ENCODE measurements at places on chromosomes 4 and X.

DNA sequence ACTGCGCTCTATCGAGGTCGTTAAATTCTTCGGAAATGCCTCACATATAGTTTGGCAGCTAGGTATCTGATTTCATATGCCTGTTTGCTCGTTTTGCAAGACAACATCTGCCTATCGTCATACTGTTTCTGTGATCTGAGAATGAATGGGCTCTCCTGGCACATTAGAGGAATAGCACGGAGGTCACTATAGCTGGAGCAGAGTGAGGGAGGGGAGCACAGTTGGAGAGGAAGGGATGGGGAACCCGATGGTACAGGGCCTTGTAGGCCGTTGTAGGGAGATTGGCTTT is 552 bp downstream of the IKBKG start:
- no peak for DNase-seq

DNA sequence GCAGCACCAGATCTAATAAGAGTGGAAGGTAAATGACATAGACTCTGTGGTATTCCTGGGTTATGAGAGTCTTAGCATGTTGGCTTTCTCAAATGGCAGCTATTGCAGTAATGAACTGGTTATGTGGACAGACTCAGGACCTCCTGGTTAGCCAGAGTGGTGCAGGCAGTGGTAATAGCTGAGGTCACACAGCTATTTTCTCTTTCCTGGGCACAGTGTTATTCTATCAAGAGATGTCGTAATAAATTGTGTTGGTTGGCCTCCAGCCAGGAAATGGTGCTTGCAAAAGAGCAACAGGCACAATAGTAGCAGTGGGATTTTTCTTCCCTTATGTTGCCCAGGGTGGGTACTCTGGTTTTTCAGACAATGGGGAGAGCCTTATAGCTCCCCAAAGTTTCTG is 279.2 kb upstream of the FGF16 start:
- no peak for DNase-seq

DNA sequence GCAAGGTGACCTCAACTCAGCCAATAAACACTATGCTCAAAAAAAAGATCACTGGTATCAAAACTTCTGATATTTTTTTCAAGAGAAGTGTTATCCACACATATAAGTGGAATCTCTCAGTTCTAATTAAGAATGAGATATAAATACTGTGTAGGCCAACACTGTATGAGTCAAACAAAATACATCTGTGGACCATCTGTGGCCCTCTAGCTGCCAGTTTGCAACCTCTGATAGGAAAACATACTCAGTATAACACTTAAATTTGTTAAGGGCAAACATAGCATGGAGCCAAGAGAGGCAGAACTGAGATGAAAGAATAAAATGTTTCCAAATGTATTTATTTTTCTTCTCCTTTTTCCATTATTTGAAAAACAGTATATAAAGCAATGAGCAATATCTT is 377.3 kb downstream of the ARAP2 start:
- DNase-seq: no peak

DNA sequence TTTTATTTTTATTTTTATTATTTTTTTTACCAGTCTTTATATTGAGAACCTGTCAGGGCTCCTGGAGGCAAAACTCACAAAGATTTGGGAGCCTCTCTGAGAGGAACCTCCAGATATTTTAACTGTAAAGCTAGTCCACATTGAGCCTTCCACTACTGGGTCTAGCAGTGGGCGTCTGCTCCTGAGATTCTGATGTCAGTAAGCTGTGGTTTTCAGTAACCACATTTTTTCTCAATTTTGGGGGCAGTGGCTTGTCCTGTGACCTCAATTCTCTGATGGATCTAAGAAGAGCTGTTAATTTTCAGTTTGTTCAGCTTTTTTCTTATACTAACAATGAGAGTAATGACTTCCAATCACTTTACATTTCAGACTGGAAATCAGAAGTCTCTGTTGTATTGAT is 23.6 kb upstream of the GPRASP1 start:
- no peak for DNase-seq

GRCh38 chr4:37246891-37247290 is 2.3 kb downstream of the NWD2 start:
- DNase-seq: no peak

- peak; percentile 57 for DNase-seq
Observed at GRCh38 chr4:107721436-107722100, 1.5 kb upstream of the PAPSS1 start.

GRCh38 chrX:110146521-110146920 is 143.6 kb downstream of the TMEM164 start:
- DNase-seq: peak; percentile 43

DNA sequence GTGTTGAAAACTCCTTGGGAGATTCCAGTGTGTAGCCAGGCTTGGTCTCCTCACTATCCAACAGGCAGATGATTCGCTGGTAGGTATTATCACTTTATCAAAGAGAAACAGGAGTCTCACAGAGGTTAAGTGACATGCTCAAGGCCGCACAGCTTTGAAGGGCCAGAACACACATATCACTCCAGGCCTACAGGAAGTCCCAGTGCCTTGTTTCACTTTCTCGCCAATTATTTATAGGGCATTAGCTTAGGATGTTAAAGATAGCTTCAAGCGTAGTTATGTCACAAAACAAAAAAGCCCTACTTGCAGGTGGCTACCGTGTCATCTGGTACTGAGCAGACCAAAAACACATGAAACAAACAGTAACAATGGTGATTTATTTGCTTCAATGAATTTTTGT is 13.2 kb downstream of the ATP8A1 start:
- DNase-seq: no peak

- no peak for DNase-seq
Observed at GRCh38 chrX:2823795-2824386, 4.8 kb upstream of the GYG2 start.

DNA sequence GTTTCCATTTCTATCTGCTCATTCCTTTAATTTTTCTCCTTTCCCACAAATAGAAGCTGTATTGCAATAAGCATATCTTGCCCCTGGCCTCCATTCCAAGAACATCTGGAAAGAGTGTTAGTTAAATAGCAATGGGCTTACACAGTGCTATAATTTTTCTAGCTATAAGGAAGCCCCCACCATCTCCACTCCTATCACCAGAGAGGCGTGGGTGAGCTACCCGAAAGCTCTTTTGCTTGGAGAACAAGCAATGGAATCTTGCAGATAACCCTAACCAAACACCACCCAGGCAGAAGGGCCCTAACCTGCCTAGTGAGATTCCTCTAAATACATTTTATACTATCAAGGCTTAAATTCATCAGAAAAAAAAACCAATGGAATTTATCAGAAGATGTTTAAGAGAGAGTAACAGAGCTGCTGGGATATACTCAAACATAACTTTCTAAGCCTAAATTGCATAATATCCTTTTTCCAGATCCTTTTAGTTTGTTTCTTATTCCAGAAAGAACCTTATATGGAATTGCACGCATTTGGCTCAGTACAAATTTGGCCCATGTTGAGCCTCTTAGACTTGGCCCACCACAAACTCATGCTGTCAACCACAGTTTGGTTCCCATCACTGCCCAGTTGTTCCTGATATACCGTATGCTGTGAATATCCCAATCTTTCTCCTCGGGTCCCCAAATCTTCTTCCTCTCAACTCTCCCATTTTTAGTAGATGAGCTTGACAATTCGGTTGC is 91.6 kb upstream of the PLAC1 start:
- no peak for DNase-seq

- DNase-seq: no peak
Observed at GRCh38 chrX:111650845-111651244, 30.1 kb upstream of the ALG13 start.

- DNase-seq: no peak
Observed at GRCh38 chr4:152500275-152500674, 35.6 kb downstream of the FBXW7 start.

GRCh38 chr4:52260514-52261210 is 209.6 kb downstream of the SPATA18 start:
- no peak for DNase-seq

DNA sequence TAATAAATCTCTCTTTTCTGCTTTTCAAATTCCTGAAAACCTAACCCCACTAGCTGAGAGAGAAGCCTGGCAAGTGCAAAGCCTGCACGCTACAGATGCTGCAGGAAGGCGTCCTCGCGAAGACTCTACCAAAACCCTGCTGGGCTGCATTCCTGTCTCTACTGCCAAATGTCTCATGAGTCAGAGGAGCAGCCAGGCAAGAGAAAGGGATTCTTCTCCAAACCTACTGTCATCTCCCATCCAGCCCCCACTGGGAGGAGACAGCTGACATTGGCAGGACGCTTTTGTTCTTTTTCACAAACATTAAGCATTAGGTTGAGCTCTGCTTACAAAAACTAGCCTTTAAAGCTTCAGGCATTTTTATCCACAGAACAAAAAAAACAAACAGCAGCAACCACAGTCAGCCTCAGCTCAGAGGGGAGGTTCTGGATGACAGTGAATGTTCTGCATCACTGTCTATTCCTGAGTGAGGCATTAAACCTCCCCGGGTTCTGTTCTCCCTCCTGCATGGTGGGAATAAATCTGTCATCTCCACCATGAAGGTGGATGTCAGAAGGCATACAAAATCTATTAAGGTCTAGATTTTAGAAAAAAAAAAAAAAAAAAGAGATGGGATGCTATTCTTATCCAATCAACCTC is 18.0 kb downstream of the CRMP1 start:
- no peak for DNase-seq

DNA sequence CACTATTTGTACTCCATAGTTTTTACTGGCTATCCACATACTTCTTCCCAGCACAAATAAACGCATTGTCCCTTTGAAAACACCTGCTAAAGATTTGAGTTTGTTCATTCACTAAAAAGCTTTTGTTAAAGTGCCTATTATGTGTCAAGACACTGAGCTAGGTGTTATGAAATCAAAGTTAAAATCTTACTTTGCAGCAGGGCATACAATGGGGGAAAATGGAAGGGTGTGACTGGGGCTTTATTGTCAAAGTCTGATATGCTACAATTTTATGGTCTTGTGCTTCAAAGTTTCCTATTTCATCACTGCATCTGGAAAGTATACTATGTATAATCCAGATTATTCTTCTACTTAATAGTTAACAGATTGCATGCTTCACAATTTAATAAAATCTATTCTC is 128.4 kb downstream of the PPP3CA start:
- DNase-seq: no peak

GRCh38 chr4:38311495-38312126 is 351.4 kb downstream of the PTTG2 start:
- DNase-seq: no peak

DNA sequence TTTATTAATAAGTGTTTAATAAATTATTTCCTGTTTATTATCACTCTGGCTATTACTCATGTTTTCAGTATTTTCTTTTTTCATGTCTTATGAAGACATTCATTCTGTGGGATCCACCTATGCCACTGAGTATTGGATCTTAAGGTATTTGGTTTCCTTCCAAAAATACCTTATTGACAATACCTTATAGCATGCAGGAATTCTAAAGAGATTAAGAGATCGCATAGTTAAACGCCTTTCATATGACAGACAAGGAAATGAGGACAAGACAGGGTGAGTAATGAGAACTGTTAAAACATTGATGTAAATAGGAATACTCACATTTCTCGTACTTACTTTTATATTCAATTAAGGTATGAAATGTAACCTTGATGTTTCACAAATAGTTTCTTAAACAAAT is 38.2 kb upstream of the TMPRSS11B start:
- DNase-seq: no peak

DNA sequence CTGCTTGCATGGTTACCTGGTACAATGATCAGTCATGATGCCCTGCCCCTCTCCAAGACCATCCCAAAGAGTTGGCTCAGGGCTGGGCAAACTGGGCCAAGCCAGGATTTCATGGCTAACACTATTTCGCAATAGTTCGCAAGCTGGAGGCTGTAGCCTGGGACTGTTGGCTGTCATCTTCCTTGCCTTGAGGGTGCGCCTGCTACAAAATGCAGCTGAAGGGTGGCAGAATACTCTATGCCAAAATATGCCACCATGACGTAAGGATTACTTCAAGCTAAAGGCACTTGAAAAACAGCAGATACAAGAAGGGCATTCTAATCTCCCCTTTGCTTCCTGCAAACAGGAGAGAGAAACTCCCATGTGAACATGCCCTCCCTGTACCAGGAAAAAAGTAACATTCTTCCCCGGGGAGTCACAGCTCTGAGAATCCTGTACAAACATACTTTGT is 21.0 kb downstream of the SAT1 start:
- no peak for DNase-seq

GRCh38 chr4:170872794-170873193 is 783.0 kb upstream of the AADAT start:
- DNase-seq: no peak

- DNase-seq: no peak
Observed at GRCh38 chr4:119284876-119285780, 36.8 kb downstream of the FABP2 start.

DNA sequence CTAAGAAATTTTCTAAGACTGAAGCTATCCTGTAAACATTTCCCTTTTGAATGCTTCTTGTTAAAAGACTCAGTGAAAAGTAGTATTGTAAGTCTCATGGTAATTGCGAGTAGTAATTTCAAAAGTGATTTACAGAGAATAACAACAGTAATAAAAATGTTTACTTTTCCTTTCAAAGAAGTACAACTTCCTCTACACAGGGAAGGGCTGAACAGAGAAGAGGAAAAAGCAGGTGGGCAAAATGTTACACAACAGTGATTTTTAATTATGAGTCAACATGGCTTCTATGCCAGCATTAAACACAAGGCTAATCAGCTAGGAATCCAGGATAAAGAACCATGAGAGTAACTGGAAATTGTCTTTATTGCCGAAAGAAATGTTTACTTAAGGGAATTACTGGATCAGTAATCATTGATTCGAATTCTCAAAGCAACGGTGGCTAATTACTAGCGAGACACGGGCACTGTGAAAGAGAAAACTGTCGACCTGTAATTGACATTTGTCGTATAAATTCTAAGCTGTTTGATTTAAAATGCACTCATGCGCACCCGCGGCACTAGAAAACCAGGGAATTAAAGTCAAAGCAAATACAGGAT is 15.4 kb downstream of the UTP3 start:
- DNase-seq: no peak

- DNase-seq: no peak
Observed at GRCh38 chr4:4564522-4564921, 22.7 kb upstream of the STX18 start.

DNA sequence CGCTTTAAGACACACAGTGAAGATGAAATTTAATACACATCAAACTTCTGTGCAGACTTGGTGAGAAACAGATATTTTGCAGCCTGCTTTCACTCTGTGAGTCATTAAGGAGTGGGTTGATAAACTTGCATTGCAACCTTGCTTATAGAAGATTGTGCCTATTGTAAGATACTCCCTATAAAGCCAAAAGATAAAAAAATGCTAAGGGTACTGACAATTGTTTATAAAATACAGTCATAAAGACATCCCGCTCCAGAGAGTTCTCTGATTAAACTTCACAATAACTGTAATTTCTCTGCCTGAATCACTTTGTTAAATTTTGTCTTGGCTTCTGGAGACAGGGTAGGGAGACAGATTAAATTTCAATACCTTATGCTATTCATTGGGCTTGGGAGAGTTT is 49.1 kb downstream of the GALNT7 start:
- no peak for DNase-seq

- DNase-seq: no peak
Observed at GRCh38 chr4:173878701-173879100, 348.7 kb upstream of the HAND2 start.

GRCh38 chr4:138595731-138596460 is 353.7 kb upstream of the SLC7A11 start:
- DNase-seq: no peak

All from activated T-cell treated with anti-CD3 and anti-CD28 coated beads, Interleukin-2, amount 50 U/mL, for 48 hours (primary cell).